ENCODE measurements at places on chromosomes 16 and 17.

DNA sequence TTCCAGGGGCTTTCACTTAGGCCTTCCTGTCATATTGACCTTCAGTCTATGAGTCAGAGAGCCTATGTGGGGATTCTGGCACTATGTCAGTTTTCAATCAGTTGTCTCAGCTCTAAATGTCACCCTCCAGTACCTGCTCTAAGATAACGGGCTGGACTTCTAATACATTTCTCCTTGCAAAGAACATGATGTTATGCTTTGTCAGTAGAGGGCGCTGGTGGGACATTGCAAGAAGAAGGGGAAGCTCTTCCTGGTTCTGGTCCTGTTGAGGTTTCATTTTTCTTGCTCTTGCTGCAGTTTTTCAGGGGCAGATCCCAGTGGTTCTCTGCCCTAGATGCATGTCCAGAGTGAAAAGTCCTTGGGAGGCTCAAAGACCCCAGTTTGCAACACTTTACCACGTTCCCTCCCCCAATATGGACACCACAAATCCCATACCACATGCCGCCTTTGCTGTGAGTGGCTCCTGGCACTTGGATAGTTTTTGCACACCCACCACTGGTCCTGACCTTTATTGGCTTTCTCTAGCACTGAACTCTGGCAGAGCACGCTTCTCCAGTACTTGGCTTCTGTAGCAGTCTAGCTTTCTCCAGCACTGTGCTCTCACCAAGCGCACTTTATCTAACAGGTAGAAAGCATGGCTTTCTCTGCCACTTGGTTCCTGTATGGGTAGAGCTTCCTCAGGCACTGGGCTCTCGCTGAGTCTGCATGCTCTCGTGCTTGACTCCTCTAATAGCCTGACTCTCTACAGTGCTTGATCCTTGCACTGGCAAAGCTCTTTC is 49.0 kb downstream of the BCL7C start:
- peak; percentile 62 for DNase-seq

GRCh38 chr16:88558457-88559442 is 11.5 kb upstream of the ZC3H18 start:
- DNase-seq, result no peak

- DNase-seq, result no peak
Measured at GRCh38 chr16:84726669-84727467, 27.1 kb downstream of the USP10 start.

DNA sequence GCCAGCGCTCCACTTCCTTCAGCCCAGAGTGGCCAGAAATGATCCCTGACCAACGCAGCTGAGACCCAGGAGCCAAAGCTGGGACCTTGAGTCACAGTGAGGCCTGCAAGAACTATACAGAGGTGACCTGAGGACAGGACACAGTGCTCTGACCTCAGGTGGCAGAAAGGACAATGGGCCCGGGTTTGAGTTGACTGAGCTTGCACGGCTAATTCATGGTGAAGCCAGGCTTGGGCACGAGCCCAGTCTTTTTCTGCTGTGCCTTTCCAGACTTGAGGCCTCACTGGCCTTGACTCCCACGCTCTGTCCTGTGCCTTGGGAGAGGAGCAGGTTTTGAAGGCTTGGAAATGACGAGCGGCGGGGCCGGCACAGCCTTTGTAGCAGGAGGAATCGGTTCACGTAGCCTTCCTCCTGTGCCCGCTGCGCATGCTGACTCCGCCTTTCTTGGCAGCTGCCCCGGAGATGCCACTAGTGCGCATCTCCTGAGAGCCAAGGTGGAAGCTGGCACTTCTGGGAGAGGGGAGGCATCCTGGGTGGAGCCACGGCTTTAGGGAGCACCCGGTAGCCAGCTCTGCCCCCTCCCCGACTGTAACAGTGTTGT is 34.9 kb downstream of the NDEL1 start:
- no peak for DNase-seq

DNA sequence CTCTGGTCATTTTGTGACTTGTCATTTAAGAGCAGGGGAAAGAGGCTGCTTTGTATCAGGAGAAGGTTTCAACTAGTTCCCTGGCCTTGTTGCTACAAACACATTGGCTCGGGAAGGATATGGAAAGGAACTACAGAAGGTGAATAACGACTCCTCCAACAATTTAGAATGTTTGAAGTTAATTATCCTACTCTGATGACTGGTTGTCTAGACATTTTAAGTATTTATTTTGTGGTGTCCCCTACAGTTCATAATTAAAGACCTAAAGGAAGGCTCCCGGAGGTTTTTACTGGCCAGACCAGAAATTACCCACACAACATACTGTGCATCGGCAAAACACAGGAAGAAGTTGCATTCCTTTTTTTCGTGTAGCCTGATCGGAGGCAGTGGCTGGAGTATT is 515.8 kb upstream of the SALL1 start:
- DNase-seq, result no peak

- DNase-seq, result no peak
Measured at GRCh38 chr16:30649725-30650368, 913 bp upstream of the PRR14 start.

DNA sequence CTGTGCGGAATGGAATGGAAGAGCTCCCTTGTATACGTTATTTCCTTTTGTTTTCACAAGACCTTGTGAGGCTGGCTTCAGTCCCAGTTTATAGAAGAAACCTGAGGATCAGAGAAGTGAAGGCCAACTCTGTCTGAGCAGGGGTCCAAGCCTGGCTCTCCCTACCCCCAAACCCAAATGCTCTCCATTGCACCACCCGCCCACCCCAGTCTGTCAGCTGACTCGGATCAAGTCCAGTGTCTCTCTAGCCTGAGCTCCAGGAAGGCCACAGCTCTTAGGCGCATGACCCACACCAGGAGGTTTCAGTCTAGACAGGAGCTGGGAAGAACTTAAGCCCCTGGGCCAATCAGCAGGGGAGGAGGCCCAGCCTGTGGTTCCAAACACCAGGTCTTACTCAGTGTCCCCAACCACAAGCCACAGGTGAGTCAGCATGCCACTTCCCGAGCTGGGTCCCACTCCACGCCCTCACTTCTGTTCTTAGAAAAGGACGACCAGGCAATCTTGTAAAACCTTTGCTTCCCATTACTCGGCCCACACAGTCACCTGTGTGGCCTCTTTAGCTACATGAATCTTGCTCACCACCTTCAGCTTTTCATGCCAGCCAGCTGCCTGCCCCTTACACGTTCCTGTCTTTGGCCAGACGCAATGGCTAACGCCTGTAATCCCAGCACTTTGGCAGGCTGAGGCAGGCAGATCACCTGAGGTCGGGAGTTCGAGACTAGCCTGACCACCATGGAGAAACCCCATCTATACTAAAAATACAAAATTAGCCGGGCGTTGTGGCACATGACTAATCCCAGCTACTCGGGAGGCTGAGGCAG is 27.8 kb downstream of the TK2 start:
- peak; percentile 81 for DNase-seq

- no peak for DNase-seq
Measured at GRCh38 chr17:39835038-39835786, 28.9 kb downstream of the IKZF3 start.

- no peak for DNase-seq
Measured at GRCh38 chr16:2013527-2013926, 3.9 kb upstream of the ZNF598 start.
